ENCODE measurements at places on chromosomes 2 and 18.

DNA sequence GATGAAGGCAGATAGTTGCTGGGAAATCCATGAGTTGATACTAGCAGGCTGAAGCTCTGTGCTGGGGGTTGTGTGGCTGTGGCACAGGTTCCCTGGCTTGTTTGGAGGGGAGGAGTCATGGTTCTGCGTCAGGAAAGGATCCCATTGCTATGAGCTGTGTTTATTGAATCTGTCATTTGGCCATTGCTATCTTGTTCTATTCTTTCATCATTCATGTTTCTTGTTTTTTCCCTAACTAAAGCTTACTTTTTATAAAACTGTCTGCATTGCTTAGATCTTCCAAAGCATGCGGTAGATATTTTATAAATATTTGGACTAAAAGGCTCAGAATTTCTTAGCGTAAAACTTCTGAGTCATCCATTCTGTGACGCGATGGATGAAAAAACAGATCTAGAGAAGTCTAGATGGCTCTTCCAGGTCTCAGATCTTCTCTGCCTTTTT is 335.3 kb downstream of the PTPRM start:
- DNase-seq = no peak

- DNase-seq = no peak
Observed at GRCh38 chr2:50529600-50530218, 502.2 kb downstream of the NRXN1 start.

DNA sequence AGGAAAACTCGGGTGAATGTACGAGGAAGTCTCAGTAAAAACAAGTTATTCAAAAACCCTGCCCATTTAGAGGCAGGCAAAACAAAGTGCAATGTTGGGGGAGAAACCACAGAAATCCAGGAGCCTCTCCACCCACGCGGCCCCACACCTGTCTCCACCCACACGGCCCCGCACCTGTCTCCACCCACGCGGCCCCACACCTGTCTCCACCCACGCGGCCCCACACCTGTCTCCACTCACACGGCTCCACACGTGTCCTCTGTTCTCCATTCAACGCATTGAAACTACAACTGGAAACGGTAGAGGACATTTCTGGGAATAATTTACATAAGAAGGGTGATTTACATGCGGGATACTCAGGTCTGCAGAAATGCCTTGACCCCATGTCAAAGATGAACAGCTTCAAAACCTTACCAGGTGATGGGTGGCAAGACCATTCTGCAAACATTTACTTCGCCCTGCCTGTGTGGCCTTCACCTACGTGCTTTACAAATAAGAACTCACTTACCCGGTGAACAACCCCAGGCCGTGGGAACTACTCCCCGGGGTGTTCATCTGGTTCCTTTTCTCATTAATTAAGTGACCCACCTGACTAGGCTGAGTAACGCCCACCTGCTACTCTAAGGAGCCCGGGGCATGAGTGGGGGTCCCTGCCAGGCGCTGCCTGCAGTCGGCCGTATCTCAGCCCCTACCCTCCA is 100.4 kb downstream of the EIPR1 start:
- no peak for DNase-seq

GRCh38 chr2:167506395-167506794 is 618.1 kb downstream of the XIRP2 start:
- no peak for DNase-seq

GRCh38 chr2:6578416-6578815 is 287.3 kb downstream of the CMPK2 start:
- no peak for DNase-seq

DNA sequence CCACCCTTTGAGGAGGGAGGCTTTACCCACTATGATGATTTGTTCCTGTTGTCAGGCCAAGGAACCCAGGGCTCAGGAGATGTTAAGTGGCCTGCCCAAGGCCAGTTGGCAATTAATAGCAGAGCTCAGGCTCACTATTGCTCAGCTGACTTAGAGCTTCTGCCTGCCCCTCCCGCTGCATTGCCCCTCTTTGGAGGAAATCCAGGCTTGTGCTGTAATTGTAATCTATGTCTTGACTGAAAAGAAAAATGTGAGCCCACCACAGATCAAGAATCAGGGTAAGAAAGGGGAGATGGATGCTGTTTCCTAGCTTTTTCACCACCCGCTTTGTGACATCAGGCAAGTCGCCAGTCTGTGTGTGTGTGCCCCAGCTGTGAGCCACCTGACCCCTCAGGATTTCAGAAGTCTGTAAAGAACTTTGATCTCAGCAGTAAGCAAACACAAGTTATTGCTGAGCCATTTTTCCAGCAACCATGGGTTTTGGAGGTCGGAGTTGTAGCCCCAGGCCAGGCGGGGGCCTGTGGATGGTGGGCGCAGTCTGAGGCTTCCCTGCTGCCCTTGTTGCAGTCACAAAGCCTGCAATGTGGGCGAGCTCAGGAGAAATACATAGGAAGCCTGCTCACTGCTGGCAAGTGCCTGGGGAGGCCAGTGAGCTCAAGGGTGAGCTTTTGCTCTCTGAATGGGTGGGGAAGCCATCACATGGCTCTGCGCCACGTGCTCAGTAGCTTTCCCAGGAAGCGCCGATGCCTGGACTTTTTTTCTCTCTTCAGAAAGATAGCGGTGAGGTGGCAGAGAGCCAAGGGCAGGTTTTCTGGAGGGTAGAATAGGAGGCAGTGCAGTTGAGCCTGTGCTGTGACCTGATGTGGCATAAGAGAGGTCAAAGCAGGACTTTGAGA is 6.1 kb downstream of the CABLES1 start:
- DNase-seq = no peak

GRCh38 chr2:241095594-241096290 is 6.3 kb downstream of the MTERF4 start:
- DNase-seq = no peak

GRCh38 chr18:46764586-46764985 is 7.7 kb upstream of the ST8SIA5 start:
- no peak for DNase-seq

- DNase-seq = no peak
Observed at GRCh38 chr2:236352761-236353593, 88.8 kb upstream of the ASB18 start.
